ENCODE measurements at places on chromosomes 11 and 22.

DNA sequence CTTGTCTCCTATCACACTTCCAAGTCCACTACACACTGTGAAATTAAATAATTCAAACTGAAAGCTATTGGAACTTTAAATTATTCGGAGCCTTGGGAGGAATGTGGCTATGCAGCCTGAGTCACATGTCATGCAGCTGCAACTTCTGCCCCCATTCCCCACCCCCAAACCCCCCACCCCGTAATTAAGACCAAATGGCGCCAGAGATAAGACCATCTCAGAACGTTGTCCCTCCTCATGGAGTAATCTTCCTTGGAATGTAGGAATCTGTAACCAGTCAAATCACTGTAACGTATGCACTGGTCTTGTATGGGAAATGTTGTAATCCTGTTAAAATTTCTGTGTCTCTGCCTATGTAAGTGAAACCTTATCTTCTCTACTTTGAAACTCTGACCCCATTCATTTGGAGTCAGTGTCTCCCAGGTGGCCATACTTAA is 37.0 kb downstream of the GAB2 start:
- no peak for DNase-seq

DNA sequence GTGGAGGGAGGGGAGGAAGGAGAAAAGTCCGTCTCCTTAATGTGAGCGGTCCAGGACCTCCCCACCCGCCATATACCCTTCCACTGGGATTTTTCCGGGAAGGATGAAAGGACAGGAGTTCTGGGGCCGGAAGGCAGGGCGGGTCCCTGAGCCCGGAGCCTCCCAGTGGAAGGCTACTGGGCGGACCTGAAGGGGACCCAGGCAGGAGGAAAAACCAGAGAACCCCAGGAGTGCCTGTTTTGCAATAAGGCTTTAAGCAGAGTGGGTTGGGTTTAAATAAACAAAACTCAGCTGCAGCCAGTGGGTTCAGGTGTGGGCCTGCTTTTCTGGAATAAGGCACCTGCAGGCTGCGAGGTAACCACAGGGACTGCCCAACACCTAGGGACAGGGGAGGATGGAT is 1.7 kb upstream of the CELSR1 start:
- no peak for DNase-seq

DNA sequence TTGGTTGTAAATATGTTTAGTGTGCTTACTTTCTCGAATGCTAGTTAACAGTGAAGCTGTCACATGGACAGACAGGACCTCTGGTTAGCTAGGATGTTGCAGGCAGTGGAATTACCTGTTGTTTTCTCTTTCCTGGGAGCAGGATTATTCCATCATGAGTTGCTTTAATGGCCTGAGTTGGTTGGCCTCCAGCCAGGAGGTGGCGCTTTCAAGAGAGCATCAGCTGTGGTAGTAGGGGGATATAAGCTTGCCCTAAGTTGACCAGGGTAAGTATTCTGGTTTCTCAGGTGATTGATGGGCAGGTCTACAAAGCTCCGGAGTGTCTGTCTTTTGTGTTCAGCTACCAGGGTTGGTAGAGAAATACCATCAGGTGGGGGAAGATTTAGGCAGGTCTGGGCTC is 43.5 kb downstream of the NELL1 start:
- DNase-seq: no peak

GRCh38 chr11:91756829-91757480 is 467.7 kb upstream of the FAT3 start:
- DNase-seq: no peak

GRCh38 chr11:124763156-124763947 is 1.3 kb upstream of the ESAM start:
- peak; percentile 66 for DNase-seq

DNA sequence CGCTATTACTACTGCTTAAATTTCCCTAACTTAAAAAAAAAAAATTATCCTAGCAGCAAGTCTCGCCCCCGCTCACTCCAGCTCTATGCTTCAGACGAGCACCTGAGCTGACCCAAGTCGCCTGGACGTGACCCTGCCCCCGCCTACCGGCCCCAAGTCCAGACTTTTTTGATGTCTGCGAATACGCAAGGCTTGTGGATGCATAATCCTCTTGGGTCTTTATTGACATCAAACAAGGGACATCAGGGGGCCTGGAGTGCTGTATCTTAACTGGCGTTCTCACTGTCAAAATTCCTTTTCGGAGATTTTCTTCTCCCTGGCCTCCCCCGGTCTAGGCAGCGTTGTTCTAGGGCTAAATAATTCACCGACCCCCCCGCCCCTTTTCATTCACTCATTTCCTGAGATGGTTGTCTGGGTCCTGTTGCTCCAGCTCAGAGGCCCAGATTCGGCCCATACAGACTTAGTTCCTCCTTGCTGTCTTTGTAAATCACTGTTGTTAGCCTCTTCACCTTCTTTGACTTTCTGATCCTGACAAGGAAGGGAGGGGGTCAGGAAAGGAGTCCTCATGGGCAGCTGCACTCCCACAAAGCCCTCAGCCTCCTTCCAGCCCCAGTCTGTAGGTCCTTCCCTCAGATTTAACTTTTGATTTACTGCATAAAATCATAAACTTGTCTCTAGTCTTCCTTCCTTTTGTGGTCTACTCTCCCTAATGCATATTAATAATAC is 601 bp upstream of the LRP4 start:
- no peak for DNase-seq

DNA sequence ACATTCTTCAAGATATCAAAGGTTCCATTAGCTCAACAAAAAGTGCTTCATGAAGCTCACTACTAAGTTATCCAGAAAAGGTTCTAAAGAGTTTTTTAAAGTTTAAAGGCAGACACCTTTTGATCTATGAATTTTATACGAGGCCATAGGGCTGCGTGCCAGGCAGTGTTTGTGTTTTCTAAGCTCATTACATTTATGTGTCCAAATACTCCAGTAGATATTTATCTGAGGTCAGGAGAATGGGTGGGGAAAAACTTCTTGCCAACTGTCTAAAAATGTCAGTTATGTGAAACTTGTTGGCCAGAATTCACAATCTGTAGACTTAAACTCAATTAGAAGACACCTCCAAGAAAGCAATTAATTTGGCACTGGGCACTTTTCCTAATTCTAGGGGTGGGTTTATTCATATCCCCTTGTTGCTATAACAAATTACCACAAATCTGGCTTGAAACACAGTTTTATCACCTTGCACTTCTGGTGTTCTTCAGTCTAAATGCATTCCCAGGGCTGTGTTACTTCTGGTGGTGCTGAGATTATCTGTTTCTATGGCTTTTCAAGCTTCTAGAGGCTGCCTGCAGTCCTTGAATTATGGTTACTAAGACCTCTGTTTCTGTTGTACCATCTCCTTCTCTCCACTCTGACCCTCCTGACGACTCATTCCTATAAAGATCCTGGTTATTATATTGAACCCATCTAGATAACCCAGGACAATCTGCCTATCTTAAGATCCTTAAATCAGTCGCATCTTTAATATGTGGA is 1030.4 kb upstream of the CNTN5 start:
- no peak for DNase-seq

DNA sequence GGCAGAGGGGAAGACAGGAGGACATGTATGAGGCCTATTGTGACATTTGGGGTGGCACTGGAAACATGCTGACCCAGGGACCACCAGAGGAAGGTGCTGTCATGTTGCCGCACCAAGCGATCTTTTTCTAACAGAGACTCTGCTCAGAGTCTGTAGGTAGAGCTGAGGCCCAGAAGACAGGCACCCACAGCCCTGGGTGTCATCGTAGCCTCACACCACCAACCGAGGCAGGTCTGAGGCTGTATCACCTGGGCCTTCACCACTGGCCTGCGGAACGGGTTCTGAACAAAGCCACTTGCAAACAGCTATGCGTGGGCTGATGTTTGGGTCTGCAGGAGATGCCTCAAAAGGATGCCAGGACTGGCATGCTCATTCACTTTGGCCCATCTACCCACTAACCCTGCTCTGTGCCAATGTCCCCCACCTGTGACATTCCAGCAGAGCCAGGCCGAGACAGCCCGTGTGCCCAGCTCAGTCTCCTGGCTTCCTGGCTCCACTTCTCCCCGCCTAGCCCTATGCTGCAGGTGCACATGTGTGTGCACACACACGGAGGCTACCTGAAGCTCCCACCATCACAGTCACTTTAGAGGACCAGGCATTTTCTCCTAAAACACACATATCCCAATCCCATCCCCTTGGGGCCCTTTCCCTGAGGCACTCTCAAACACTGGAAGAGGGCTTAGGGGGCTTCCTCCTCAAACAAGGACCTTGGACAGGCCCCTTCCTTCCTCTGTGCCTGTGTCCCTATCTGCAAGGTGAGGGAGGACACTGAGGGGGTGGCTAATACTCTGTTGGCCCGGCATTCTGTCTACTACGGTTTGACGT is 3.6 kb downstream of the TRIM29 start:
- DNase-seq: peak; percentile 5

DNA sequence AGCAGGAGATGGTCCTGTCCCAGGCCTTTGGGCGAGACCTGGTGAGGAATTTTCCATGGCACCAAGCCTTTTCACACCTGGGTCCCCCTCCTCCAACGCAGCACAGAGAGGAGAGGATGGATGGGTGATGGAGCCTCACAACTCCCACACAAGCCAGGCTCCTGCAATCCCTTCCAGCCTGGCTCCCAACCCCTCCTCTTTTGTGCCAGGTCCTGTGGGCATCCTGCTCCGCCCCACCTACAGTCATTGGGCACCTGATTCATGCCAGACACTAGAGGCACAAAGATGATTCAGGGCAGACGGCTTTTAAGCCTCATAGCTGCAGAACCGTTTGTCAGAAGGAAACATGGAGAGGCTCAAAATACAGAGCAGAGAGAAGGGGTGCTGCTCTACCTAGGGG is 16.1 kb upstream of the MYRF start:
- no peak for DNase-seq

GRCh38 chr11:117457835-117458234 is 130.2 kb downstream of the CEP164 start:
- peak; percentile 45 for DNase-seq

GRCh38 chr22:44298406-44299091 is 14.2 kb downstream of the SHISAL1 start:
- DNase-seq: no peak

DNA sequence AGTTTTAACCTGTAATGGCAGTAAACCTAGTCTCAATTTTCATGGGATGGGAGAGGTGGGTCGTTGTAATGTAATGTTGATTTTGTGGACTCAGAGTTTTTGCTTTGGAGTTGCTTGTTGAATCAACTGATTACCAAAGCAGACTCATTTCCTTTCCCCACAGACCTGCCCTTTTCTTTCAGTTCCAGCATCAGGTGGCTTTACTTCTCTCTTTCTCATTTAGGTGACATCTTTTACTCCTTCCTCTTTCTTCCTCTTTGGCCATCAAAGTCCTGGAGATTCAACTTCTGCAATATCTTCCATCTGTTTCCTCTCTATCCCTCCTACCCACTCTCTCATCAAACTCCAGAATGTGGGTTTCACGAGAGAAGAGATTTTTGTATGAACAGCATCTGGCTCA is 313.9 kb downstream of the TMEM135 start:
- no peak for DNase-seq

- DNase-seq: no peak
These were observed 13.2 kb downstream of the VPS37C start for GRCh38 chr11:61147791-61148620.

GRCh38 chr11:830295-831117 is 2.2 kb upstream of the CD151 start:
- DNase-seq: peak; percentile 83

- no peak for DNase-seq
These were observed 183.5 kb downstream of the CWF19L2 start for GRCh38 chr11:107274138-107274537.

- no peak for DNase-seq
These were observed 34.0 kb downstream of the TTC17 start for GRCh38 chr11:43392713-43393112.

DNA sequence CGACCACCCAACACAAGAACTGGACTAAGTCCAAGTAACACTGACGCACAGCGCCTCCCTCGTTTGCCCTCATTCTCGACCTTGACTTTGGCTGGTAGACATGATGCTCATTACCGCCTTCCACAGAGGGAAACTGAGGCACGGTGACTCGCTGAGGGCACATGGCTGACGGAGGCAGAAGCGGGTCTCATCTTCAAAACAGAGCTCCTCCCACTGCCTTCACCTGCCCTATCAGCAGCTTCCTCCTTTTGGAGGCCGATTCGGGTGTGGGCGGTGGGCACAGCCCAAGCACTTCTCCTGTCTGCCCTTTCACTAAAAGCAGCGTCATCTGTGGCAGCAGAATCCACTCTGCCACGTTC is 2.0 kb upstream of the KMT5B start:
- DNase-seq: no peak

DNA sequence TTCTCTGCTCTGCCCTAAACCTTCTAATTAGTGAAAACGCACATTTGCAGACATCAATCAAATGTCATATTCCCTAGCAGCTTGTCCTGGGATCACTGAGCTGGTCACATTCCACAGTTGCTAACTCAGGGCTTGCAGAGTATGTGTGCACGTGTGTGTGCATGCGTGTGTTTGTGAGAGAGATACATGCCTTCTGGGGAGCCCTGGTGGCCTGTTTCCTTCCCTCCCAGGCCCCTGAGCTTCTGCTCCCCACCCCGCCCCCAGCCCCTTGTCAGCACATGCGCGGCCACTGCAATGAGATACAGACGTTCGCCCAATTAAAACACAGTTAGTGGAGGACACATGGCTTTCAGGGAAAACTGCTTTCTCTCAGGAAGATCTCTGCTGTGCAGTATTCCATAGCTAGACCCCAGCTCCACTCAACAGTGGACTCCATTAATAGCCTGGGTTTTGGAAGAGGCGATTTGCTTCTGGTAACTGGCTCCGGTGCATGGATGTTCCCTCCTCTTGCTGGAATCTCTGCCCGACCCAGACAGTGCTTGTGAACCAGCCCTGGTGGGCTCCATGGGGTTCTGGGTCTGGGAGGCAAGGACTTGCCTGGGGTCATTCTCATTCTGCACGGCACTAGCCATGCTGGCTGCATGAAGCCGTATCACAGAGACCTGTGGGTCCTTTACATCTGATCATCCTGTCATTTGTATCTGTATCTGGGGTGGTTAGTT is 17.7 kb downstream of the LRP5 start:
- no peak for DNase-seq
